ENCODE measurements at places on chromosomes 4 and X.
A peak's percentile ranks its signal among the peaks of the same experiment; 100 is the strongest.

DNA sequence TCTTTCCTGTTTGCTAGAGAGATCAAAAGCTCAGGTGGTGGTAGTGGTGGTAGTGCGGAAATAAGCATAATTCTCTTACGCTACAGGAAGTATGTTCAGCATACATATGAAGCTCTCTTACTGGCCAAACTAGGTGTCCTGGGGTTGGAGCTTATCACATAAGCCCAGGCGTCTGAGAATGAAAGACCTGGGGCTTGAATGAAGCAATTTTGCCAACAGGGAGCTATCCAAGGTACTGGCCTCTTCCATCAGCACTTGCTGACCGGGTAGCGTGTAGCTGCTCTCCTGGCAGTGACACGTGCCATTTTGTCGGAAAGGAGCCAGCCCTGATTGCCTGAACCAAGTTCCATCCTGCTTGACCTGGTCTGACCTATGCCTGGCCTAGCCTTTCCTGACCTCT lies 65.9 kb upstream of the HPF1 start:
- no peak overlapping the region for H3K27ac ChIP-seq
- no peaks in the 10 kb centered on the region for H3K36me3 ChIP-seq
- DNase-seq: no peak
- H3K4me1 ChIP-seq: peaks cover 5% of the 10 kb centered on the region

DNA sequence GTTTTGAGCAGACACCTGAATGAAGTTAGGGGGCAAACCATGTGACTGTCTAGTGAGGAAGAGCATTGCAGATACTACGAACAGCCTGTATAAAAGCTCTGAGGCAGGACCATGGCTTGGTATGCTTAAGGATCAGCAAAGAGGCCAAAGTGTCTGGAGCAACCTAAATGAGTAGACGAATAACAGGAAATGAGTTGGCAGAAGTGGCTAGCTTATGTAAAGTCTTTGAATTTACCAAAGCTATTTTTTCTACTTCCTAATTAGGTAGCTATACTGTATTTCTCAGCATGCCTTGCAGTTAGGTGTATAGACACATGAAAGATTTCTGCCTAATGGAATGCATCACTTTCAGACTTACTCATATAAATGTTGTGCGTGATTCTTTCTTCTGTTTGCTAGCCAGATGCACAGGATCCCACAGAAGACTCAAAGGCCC lies 9.3 kb upstream of the GPRIN3 start:
- H3K4me1 ChIP-seq: peaks cover 19% of the 10 kb centered on the region
- H3K36me3 ChIP-seq: no peaks in the 10 kb centered on the region
- no peaks in the 10 kb centered on the region for H3K27me3 ChIP-seq
- no peak overlapping the region for H3K4me3 ChIP-seq
- DNase-seq: peak; percentile 35
- H3K27ac ChIP-seq: peak overlapping the region; percentile 61

DNA sequence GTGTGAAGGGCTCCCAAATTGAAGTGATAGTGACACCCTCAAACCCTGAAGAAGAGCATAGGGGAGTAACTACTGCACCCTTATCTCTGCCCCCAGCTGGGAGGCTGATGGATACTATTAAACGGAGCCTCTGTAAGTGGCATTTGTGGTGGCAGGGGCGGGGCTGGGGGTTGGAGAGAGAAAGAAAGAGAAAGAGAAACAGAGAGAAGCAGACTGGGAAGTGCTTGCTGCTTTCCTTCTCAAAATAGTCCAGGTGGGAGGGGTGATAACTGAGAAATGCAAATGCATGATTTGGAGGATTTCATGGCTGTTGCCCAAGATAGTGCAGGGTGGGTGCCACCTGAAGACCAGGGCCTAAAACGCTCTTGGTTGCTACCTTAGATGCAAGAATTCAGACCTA lies 253.5 kb upstream of the GATB start:
- H3K36me3 ChIP-seq: no peaks in the 10 kb centered on the region
- peak; percentile 18 for DNase-seq
- peaks cover 28% of the 10 kb centered on the region for H3K4me1 ChIP-seq
- no peak overlapping the region for H3K4me3 ChIP-seq
- H3K27ac ChIP-seq: no peak overlapping the region
- H3K27me3 ChIP-seq: no peaks in the 10 kb centered on the region

DNA sequence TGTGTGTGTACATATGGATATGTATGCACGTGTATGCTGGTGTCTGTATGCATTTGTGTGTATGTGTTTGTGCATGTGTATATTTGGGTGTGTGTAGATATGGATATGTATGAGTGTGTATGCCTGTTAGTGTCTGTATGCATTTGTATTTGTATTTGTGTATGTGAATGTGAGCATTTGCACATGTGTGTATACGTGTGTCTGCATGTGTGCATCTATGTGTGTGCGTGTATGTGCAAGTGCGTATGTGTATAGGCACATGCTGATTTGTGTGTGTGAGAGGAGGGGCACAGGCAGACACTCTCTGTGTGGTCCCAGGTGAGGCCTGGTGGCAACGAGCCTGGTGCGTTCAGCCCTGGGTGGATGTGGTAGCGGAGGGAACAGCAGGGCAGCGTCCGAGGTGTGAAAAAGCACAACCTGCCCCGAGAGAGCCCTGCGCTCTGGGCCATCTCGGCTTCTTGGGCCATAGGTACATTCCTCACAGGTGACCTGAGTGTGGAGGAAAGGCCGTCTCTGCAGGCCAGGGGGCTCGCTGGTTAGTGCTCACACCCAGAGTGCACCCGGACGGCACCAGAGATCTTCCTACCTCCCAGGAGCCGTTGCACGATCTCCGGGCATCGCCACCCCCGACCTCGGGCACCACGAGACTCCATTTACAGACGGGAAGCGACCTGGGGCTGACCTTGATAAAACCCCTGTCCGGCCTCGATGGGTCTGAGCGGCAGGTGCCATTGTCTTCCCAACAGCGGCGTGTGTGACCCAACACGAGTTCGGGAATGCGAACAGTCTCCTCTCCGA lies 45.0 kb downstream of the ASMT start:
- no peak for DNase-seq
- H3K27me3 ChIP-seq: no peaks in the 10 kb centered on the region
- H3K27ac ChIP-seq: no peak overlapping the region

DNA sequence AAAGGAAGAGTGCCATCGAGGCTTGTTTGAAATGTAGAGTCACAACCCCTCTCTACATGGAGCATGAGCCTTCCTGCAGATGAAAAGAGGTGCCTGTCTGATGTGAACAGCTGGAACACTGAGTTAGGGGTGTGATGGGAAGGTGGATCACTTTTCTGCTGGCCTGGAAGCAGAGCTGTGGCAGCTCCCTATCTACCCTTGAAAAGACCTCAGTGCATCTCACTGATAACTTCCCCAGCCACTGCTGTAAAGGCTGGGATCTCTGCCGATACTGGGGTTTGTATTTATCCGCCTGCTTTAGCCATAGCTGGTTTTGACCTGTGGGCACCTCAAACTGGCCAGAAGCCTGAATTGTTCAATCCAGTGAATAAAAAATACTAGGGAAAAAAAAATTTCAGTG lies 46.8 kb downstream of the HPGD start:
- no peaks in the 10 kb centered on the region for H3K27me3 ChIP-seq
- no peak for DNase-seq
- H3K27ac ChIP-seq: no peak overlapping the region
- no peaks in the 10 kb centered on the region for H3K36me3 ChIP-seq
- no peaks in the 10 kb centered on the region for H3K4me1 ChIP-seq

GRCh38 chrX:87755493-87755892 lies 237.9 kb downstream of the KLHL4 start:
- H3K27me3 ChIP-seq: no peaks in the 10 kb centered on the region
- no peaks in the 10 kb centered on the region for H3K4me1 ChIP-seq
- H3K4me3 ChIP-seq: no peak overlapping the region
- DNase-seq: no peak
- H3K27ac ChIP-seq: no peak overlapping the region

DNA sequence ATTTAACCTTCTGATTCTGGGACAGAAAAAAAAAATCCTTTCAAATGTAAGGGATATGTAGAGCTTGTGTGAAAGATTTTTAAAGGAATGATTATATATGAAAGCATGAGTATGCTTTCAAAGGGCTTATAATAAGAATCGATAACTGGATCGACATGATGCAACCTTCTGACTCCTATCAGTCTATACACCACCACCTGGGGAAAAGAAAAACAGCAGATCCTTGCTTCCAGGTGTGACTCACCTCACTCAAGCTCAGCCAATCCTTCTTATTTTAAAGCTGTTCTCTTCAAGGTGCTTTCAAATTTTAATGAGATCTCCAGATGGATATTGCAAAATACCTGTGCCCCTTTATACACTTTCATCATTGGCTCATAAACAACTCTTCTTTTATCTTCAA lies 102.1 kb upstream of the EDNRA start:
- H3K27me3 ChIP-seq: no peaks in the 10 kb centered on the region
- H3K4me1 ChIP-seq: no peaks in the 10 kb centered on the region
- DNase-seq: no peak

- H3K4me1 ChIP-seq: no peaks in the 10 kb centered on the region
- H3K27ac ChIP-seq: no peak overlapping the region
- DNase-seq: no peak
- no peaks in the 10 kb centered on the region for H3K36me3 ChIP-seq
- no peak overlapping the region for H3K4me3 ChIP-seq
- H3K27me3 ChIP-seq: no peaks in the 10 kb centered on the region
Observed at GRCh38 chr4:115334736-115335411, 221.5 kb upstream of the NDST4 start.

GRCh38 chrX:57651169-57651919 lies 28.7 kb downstream of the NLRP2B start:
- H3K27me3 ChIP-seq: no peaks in the 10 kb centered on the region
- H3K36me3 ChIP-seq: no peaks in the 10 kb centered on the region
- no peaks in the 10 kb centered on the region for H3K4me1 ChIP-seq
- H3K27ac ChIP-seq: no peak overlapping the region

DNA sequence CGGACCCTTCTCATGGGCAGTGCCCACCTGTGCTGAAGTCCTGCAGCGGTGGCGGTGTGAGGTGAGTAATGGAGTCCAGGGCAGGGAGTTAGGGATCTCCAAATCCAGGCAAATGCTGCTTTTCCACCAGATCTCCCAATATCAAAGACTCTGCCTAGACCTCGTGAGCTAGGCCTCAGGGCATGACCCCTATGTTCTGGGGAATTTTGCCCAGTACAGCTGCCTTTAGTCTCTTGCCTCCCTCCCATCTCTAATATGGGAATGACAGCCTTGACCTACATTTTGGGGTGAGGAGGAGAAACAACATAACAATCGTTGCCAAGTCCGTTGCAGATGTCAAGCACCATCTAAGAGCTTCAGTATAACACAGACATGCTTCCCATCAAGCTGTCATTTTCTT lies 7.3 kb downstream of the PAK3 start:
- H3K27me3 ChIP-seq: no peaks in the 10 kb centered on the region
- H3K36me3 ChIP-seq: no peaks in the 10 kb centered on the region
- no peak overlapping the region for H3K27ac ChIP-seq
- H3K4me1 ChIP-seq: no peaks in the 10 kb centered on the region
- no peak overlapping the region for H3K4me3 ChIP-seq
- no peak for DNase-seq

- H3K4me1 ChIP-seq: no peaks in the 10 kb centered on the region
- H3K27me3 ChIP-seq: no peaks in the 10 kb centered on the region
Observed at GRCh38 chr4:7710576-7711306, 228.9 kb downstream of the AFAP1 start.

GRCh38 chr4:26803211-26803861 lies 57.3 kb upstream of the STIM2 start:
- no peaks in the 10 kb centered on the region for H3K27me3 ChIP-seq
- no peak overlapping the region for H3K27ac ChIP-seq
- no peak for DNase-seq
- H3K4me1 ChIP-seq: no peaks in the 10 kb centered on the region
- H3K4me3 ChIP-seq: no peak overlapping the region
- H3K36me3 ChIP-seq: no peaks in the 10 kb centered on the region

GRCh38 chr4:76232681-76233080 lies 18.8 kb upstream of the FAM47E start:
- no peaks in the 10 kb centered on the region for H3K4me1 ChIP-seq
- no peak overlapping the region for H3K4me3 ChIP-seq

DNA sequence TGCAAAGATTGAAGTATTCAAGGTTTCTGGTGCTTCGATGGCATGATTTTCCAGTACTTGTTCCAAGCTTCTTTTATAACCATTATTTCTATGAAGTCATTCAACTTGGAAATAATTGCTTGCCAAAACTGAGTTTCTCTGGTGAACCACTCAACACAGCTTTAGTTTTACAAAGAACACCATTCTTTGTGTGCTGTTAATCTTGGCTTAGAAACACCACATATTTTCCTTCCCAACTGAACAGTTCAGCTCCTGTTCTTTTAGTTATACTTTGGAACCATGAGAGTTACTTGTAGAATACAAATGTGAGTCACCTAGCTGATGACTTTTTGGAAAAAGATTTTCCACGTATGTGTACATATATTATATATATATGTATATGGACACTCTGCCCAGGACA lies 32.7 kb downstream of the TMEM47 start:
- H3K27ac ChIP-seq: no peak overlapping the region
- no peak for DNase-seq
- no peaks in the 10 kb centered on the region for H3K4me1 ChIP-seq

DNA sequence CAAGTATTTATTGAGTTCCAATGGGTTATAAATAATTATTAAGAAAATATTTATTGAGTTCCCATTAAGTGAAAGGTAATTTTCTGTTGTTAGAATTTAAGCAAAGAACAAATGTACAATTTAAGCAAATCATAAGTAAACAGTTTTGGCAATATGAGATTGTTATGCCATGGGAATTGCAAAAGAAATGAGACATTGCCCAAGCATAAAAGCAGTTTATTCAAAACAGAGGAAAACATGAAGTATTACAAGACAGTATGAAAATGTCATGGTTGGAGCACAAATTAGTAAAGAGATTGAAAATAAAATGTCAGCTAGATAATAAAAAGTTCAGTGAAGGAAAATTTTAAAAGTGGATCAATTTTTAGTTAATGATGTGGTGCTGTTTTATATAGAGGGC lies 706.1 kb upstream of the EPHA5 start:
- DNase-seq: no peak
- no peaks in the 10 kb centered on the region for H3K36me3 ChIP-seq
- H3K27me3 ChIP-seq: no peaks in the 10 kb centered on the region
- H3K4me3 ChIP-seq: no peak overlapping the region

DNA sequence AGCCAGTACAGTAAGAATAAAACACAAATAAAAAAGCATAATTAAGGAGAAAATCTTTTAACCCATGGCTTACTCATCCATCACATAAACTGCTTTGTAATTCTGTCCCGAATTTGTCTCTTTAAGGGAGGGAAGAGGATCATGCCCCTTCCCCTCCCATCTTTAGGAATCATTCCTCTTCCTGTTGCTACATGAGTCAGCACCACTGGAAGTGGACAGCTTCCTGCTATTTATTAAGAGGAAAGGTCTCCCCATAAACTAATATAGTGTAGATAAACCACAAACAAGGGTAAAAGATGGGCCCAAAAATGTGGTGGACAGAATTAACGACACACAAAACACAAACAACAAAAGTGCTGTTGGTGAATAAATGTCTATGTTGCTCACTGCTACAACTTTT lies 75.8 kb downstream of the PPP3CA start:
- H3K36me3 ChIP-seq: no peaks in the 10 kb centered on the region
- H3K27me3 ChIP-seq: no peaks in the 10 kb centered on the region
- DNase-seq: no peak
- H3K27ac ChIP-seq: no peak overlapping the region

- H3K4me3 ChIP-seq: no peak overlapping the region
- H3K27me3 ChIP-seq: no peaks in the 10 kb centered on the region
- no peaks in the 10 kb centered on the region for H3K36me3 ChIP-seq
Observed at GRCh38 chr4:188707036-188707435, 567.8 kb downstream of the TRIML1 start.
